ENCODE measurements at places on chromosomes 4 and X. TPM values are rescaled to one million over a fixed set of nuclear protein-coding genes. Genes with fewer than 3 reads are reported as not detected.

The TMPRSS11A gene
- total RNA-seq = not detected

The FAM241A gene
- total RNA-seq = 6.2 TPM

The MYOZ2 gene
- total RNA-seq = not detected

The G3BP2 gene
- total RNA-seq = 135 TPM

The RAPGEF2 gene
- 32.0 TPM for total RNA-seq
